ENCODE measurements at places on chromosomes 3 and 15.

- DNase-seq, result peak; percentile 52
Observed at GRCh38 chr15:76059320-76060117, at the start of gene TMEM266. TSS of gene TMEM266 (plus strand) at chr15:76059985. CDS start at chr15:76134264, 74,279 bp downstream.

GRCh38 chr3:66722675-66723074 lies 221.9 kb upstream of the LRIG1 start:
- no peak for DNase-seq

GRCh38 chr3:13484851-13485590 lies 4.9 kb downstream of the HDAC11 start:
- peak; percentile 71 for DNase-seq

DNA sequence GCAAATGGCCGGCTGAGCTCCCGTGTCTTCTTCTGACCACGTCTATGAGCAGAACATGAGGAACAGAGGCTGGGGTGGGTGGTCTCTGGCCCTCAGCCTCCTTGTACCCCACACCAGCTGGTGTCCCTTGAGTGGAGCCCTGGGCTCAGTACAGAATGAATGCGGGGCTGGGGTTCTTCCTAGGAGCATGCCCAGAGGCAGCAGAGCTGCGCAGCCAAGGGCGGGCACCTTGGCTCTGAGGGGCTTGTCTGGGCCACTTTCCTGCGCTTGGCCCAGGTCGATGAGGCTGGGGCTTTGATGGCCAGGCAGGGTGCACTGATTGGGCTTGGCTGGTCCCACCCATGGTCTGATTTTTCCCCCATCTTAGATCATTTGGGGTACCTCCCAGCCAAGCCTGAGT lies 6.4 kb downstream of the SCN5A start:
- no peak for DNase-seq

DNA sequence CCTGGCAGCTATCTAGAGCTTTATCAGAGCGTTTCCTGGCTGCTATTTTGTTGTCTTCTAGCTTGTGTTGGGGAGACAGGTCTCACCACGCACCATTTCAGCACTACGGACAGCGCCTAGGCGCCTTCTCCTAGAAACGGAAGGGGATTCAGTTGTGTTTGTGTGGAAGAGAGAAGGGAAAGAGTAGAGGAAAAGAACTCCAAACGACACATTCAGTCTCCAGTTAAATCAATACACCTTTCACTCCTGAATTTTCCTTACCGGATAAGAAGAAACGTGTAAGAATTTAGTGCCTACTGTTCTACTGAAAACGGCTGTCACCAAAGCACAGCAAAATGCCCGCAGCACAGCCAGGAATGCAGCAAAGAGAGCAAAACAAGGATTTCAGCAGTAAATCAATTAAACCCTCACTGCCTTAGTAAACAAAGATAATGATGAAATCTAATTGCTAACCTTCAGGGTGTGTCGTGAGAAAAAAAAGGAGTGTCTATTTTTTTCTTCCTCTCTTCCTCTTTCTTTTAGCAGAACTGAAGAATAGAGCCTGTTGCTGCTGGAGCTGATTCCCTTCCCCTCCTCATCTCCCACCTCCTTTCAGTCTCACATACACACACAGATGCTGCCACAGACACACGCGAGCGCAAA lies 412 bp upstream of the CTXN2 start:
- DNase-seq, result peak; percentile 51

- no peak for DNase-seq
Observed at GRCh38 chr15:67132276-67132675, 66.9 kb downstream of the SMAD3 start.

- no peak for DNase-seq
Observed at GRCh38 chr3:98008855-98009254, 26.3 kb downstream of the GABRR3 start.

DNA sequence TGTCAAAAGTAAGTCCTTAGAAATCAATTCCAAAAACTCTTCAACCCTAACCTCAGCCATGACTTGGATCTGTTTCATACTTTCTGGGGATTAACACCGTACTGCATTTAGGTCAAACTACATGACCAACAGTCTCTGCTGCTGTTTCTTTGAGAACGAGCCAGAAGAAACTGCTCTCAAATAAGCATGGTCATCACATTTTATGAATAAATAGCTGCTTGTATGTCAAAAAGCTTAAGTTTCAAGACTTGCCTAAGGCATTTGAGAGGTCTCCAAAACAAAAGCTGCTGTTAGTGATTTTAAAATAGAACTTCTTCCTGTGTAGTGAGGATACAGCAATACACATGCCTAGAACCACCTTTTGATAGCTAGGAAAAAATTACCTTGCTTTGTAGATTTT lies 166.3 kb upstream of the CHRM5 start:
- no peak for DNase-seq

GRCh38 chr3:175288621-175289020 lies 429.5 kb downstream of the NAALADL2 start:
- DNase-seq, result no peak

DNA sequence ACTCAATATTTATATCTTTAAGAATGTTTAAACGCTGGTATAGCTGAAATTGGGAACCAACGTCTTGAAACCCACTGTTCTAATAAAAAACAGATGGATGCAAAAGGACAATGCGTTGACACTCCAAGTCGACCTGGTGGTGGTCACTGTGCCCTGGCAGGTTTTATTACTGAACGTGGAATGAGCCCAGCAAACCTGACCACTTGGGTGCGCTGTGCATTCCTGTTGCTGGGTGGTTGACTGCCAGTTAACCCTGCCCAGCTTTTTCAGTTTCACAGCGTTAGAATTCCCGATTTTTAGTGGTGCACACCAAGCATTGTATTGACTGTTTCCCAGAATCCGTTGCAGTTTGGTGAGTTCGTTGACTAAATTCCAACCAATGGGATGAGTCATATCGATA lies 384.4 kb downstream of the OCA2 start:
- DNase-seq, result no peak

GRCh38 chr3:41126961-41127360 lies 72.3 kb upstream of the CTNNB1 start:
- no peak for DNase-seq

DNA sequence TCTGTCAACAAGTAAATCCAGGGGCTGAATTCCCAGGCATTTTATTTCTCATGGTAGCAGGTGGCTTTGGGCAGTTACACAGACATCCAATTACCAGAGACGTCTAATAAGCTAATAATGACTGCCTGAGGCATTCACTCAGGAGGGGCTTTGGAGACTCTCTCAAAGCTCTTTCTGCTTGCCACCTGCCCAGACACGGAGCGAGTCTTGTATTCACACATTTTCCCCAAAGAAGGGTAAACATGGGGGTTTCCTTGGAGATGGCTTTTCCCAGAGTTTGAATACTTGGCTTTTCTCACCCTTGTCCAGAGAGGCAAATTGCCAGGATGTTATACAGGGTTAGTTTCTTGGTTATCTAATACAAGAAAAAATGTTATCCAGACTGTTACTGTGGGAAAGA lies 132.6 kb downstream of the DIPK2A start:
- DNase-seq, result no peak

GRCh38 chr15:81400640-81401236 lies 26.7 kb upstream of the TMC3 start:
- no peak for DNase-seq

All from BE2C (cell line).